Stimulated activated CD4-positive, alpha-beta T cell treated with anti-CD3 and anti-CD28 coated beads, Interleukin-4, amount 100 ng/mL, for 48 hours (primary cell): ENCODE measurements at places on chromosomes 6 and 20.

- DNase-seq, result no peak
Measured at GRCh38 chr6:147699140-147699539, 190.7 kb downstream of the SAMD5 start.

GRCh38 chr6:168333989-168334388, 14.4 kb upstream of the DACT2 start:
- DNase-seq, result no peak

- peak; percentile 7 for DNase-seq
Measured at GRCh38 chr6:24283043-24283985, 74.5 kb downstream of the DCDC2 start.

DNA sequence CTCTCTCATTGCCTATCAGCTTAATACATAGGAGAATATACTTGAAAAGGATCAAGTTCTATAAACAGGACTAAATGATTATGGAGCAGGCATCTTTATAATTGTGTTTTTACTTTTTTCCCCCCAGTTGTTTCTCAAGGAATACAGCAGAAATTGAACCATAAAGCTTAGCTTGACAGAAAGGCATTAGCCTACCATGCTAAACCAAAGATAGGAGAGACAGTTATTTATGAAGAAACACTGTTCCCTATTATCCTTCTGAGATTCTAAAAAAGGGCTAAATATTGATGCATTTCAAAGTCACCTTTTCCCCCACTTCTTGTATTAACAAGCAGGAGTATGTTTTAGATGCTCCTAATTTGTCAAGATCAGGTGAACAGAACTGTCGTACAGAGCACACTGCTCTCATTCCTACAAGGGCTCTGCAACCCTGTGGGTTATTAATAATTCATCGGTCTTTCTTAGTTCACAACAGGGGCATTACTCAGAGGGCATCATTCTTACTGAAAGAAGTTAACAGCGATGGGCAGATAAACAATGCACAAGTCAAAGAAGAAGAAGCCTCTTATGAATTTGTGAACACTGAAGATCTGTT, 38.7 kb downstream of the PRKN start:
- DNase-seq, result no peak

GRCh38 chr20:59753836-59754235, 149.5 kb downstream of the PHACTR3 start:
- no peak for DNase-seq

DNA sequence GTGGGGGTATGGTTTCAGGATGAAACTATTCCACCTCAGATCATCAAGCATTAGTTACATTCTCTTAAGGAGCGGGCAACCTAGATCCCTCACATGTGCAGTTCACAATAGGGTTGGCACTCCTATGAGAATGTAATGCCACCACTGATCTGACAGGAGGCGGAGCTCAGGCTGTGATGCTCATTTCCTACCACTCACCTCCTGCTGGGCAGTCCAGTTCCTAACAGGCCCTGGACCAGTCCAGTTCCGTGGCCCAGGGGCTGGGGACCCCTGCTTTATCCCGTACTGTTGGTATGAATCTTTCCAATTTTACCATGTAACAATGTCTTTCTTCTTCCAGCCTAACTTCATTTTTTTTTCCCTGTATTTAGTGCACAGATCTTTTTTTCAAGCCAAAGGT, 94.9 kb downstream of the OGFRL1 start:
- DNase-seq, result no peak

DNA sequence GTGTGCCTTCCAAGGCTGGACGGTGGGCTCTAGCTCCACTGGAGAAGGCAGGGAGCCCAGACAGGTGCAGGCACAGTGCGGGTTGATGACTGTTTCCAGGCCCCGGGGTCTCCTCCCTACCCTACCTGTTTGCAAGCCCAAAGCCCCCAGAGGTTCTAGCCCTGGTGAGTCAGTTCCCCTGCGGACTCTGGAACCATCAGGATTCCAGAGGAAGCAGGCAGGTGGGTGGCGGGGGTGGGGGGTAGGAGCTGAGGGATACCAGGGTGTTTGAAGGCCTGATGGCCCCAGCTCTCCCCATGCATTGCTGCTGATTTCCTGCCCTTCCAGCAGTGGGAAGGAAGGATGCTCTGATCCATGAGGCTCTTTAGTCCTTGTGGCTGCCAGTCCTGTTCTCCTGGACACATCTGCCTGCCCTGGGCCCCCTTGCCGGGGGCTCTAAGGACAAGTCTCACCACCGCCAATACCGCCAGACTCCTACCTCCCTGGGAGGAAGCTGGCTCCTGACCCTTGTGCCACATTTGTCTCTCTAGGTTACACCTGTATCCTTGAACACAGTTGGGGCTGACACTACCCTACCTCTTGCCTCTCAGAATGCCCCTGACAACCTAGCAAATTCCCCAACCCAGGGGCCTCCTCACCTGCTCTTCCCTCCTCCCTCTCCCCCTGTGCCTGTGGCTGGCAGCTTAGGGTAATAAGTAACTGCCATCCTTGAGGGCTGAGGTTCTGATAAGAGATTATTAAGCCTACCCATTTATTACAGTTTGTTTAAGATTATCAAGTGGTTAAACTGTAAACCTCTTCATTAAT, 21.7 kb downstream of the KCNK5 start:
- DNase-seq, result no peak

DNA sequence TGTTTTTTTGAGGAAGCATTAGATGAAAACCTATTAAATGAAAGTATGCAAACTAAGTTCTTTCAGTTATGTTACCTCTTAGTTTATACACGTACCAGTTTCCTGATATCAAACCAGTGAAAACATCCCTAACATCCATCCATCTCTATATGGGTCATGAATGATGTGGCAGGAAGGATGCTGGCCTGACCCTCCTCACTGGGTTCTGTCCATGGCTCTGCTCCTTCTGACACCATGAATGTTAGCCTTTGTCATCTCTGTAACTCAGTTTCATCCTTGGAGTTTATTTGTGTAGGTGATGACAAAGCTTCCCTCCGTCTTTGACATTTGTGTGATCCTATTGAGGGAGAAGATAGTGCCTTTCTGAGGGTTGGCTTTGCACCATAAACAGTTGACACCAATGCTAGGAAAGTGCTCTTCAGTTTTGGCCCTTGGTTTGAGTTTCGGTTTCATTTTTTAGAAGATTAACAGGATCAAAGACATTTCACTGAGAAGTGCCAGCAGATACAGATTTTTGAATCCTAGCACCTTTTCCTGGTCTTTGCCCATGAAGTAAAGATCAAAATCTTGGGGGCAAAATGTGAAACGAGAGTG, 72.0 kb upstream of the SCGN start:
- no peak for DNase-seq

DNA sequence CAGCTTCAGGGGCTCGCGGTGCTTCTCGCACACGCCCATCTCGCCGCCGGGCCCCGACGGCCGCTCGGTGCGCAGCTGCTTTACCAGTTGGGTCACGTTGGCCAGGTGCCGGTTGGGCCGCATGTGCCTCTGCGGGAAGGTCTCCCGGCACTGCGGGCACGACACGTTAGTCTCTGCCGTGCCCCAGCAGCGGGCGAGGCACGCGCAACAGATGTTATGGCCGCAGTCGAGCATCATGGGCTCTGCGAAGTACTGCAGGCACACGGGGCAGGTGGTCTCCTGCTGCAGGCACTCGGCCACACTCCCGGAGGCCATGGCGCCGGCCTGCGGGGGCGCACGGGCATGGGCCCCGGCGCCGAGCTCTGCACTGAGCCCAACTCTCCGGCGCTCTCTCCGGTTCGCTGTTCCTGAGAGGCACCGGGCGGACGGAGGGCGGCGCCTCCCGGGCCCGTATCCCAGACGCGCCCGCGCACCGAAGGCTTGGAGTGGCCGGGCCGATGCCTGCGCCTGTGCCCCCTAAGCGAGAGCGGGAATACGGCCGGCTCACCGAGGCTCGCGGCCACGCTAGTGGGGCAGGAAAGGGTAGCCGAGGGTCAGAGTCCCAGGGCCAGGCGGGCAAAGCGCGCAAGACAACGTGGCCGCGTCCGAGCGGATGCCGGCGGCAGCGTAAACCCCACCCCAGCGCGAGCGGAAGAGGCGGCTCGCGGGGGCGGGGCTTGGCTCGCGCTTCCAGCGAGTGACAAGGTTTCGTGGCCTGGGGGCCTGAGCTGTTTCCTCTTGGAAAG, at the start of gene TRIM27:
TSS of gene TRIM27 (minus strand) at position 668 of the 785 bp plus-strand sequence. CDS start at position 315, 353 bp downstream.
- DNase-seq, result peak; percentile 80

- DNase-seq, result no peak
Measured at GRCh38 chr6:90297115-90297866, 648 bp upstream of the BACH2 start.

- no peak for DNase-seq
Measured at GRCh38 chr20:45911486-45912343, at the start of gene PLTP. TSS of gene PLTP (minus strand) at chr20:45912155. CDS start at chr20:45911452, 703 bp downstream.

DNA sequence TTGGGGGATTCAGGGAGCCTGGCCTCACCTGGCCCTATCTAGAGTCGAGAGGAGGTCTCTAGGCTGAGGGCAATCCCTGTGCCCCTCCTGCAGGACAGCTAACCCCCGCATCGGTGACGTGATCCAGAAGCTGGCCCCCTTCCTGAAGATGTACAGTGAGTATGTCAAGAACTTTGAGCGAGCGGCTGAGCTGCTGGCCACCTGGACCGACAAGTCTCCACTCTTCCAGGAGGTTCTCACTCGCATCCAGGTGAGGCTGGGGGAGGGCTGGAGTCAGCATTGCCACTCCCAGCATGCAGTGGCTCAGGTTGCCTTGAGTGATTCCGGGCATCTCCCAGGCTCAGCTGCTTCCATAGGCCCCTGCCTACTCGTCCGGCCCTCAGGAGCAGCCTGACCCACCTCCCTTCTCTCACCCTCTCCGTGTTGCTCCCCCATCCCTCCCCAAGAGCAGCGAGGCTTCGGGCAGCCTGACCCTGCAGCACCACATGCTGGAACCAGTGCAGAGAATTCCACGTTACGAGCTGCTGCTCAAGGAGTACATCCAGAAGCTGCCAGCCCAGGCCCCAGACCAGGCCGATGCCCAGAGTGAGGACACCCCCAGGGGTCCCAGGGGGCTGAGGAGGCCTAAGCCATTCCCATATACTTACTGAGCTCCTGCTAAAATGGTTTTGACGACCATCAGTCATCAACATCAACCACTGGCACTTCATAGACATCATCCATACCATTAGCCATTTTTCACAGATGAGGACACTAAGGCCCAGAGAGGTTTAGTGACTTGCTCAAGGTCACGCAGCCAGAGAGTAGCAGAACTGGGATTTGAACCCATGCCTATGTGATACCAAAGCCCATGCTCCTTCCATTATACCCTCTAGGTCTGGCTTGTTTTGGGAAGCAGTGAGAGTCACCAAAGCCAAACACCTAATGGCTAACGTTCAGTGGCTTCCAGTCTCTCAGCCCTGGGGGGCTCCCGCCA, 8.3 kb downstream of the FGD2 start:
- DNase-seq, result no peak

DNA sequence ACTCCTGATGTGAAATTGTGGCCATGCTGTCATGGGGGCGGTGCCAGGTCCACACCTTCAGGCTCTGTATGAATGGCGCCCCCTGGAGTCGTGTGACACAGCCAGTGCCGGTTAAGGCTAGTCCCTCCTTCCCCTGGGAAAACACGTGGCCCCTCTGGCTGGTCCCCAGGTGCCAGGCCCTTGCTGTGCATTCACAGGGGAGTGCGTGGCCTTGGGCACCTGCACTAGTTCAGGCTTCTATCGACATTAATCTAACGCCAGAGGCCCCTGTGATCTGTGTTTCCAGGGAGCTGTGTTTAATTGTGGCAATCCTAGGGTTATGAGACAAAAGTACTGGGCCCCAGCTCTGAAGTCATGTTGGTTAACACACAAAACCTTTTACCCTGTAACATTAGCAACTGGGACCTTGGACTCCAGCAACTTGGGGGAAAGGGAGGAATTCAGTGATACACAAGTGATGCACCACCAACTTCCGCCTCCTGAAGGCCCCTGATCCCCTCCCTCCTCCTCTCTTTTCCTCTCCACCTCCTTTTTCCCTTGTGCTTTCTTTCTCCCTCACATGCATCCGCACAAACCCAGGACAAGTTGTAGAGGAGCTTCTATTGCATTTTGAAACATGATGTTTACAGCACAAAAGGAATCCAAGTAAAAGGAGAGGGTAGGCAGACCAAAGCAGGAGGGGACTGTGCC, 74.0 kb downstream of the SSR1 start:
- peak; percentile 76 for DNase-seq

GRCh38 chr6:63897459-63897858, 261.9 kb downstream of the PHF3 start:
- DNase-seq, result no peak

DNA sequence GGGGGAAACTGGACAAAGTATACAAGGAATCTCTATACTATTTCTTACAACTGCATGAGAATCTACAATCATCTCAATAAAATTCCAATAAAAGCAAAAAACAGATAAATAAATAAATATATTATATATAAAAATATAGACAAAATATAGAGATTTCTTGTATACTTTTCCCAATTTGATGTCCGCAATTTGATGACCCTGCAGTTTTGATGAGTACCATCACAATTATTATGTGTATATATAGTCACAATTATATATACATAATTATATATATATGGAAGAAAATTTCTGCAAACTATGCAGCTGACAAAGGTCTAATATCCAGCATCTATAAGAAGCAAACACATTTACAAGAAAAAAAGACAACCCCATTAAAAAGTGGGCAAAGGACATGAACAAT, 169.2 kb upstream of the ATXN1 start:
- DNase-seq, result no peak

- no peak for DNase-seq
Measured at GRCh38 chr6:100117680-100118079, 123.7 kb upstream of the MCHR2 start.
